ENCODE measurements at places on chromosomes 2 and 18.

DNA sequence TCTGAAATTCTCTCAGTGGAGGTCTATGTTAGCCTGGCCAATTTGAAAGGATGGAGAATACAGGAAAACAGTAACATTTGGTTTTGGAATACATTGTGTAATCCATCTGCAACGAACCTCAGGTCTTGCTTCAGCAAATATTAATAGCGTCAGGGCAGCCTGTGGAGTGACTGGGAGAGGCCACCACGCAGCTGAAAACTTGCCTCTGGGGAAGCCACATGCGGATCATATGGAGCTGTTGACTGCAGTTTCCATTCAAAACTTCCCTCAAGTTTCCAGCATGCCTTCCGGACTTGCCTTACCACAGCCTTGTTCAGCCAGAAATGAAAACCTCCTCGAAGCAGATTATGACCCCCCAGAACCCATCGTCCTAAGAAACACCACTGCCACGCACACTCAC is 25.7 kb downstream of the BCL11A start:
- DNase-seq: peak; percentile 53

- no peak for DNase-seq
Observed at GRCh38 chr2:69936906-69937305, 22.0 kb downstream of the MXD1 start.

DNA sequence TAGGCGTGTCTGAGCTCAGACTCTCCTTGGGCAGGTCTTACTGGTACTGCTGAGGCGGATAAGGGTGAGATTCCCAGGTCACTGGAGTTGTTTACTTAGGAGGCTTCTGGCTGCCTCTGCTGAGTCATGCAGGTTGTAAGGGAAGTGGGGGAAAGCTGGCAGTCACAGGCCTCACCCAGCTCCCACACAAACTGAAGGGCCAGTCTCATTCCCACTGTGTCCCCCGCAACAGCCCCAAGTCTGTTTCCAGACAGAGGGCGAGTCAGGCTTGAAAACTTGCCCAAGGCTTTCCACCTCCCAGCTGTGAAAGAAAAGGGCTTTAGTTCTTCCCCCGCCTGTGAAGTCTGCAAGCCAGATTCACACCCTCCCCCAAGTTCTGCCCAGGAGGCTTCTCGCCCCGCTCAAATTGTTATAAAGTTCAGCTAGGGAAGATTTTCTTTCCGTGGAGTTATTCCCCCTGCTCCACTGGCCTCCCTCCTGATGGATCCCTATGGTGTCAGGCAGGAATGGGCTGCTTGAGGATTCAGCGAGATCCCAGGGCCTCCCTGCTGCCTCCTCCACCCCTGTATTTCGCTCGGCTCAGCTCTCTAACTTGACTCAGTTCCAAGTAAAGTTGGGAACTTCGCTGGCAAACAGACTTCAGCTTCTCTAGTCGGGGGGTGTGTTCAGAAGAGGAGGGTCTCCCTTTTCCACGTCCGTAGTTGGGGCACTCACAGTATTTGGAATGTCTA is 248.6 kb downstream of the NR4A2 start:
- DNase-seq: no peak

- DNase-seq: peak; percentile 29
Observed at GRCh38 chr18:8548186-8548585, 61.1 kb upstream of the RAB12 start.

- no peak for DNase-seq
Observed at GRCh38 chr2:63050334-63051041, at the start of gene OTX1. Gene OTX1, plus strand, starts transcription at chr2:63050830. Its CDS starts 2,161 bp downstream, at chr2:63052991.

DNA sequence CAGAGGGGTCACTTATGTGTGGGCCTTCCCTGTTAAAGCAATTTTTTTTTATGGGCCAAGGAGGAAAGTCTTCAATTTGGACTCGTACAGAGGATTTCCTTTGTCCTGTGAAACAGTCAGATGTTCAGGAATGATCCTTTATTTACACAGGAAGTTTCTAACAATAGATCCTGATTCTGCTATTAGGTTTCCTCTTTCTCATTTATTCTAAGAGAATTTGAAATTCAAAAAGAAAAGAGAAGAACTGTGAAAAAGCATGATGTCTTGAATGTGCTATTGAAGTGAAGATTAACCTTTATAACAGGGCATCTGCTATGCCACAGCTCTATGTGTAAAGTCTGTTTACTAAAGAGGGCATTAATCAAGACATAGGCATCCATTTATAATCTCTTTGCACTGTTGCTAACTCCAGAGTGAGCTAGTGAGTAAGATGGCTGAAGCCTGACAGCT is 105.3 kb upstream of the FAM98A start:
- no peak for DNase-seq

DNA sequence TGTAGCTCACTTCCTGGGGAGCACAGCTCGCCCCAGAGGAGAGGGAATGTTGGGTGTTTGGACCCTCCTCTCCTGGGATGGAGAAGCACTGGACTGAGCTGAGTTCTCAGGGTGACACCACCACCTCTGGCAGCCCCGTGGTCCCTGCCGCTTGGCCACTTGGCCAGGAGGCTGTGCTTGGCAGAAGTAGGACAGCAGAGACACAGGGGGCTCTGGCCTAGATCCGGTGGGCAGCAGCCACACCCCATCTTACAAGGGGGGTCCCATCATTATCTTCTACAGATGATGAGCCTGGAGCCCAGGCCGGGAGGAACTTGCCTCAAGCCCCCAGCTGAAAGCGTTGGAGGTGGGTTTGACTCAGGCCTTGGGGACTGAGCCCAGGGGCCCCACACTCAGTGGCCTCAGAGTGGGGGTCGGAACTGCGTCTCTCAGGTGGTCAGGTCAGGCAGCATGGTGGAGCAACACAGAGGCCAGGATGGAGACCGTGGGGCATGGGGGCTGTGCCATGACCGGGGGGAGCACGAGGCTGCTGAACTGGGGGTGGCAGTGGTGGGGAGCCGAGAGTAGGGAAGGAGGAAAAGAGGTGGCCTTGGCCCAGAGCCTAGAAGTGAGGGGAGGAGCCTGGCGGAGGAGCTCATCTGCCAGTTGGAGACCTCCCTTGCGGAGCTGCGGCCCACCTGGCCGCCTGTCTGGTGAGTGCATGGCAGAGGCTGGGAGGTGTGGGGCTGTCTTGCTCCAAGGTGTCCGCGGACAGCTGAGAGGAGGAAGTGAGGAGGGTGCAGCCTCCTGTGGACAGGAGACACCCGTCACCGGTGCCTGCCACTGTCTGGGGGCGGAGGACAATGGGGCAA is 63.6 kb upstream of the HDAC4 start:
- no peak for DNase-seq

- no peak for DNase-seq
Observed at GRCh38 chr2:84537251-84537650, 21.0 kb downstream of the DNAH6 start.
